ENCODE measurements at places on chromosomes 1 and 21.

DNA sequence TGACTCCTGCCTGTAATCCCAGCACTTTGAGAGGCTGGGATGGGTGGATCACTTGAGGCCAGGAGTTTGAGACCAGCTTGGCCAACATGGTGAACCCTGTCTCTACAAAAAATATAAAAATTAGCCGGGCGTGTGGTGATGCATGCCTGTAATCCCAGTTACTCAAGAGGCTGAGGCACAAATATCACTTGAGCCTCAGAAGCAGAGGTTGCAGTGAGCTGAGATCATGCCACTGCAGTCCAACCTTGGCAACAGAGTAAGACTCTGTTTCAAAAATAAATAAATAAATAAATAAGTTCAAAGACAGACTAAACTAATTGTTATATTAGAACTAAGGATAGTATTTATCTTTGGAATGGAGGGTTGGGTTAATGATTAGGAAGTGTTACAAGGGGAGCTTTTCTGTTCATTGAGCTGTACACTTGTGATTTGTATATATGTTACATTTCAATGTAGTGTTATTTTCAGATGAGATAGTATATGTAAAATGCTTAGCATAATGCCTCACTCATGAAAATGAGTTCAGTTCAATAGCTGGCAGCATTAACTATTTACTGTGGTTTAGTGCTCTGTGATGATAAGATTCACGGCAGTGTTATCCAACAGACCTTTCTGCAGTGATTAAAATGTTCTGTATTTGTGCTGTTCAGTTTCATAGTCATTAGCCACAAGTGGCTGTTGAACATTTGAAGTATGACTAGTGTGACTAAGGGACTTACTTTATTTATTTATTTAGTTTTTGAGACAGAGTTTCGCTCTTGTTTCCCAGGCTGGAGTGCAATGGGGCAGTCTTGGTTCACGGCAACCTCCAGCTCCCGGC is 47.7 kb downstream of the OSBPL9 start:
- no peak for DNase-seq

- DNase-seq: no peak
These were observed 11.0 kb downstream of the JAK1 start for GRCh38 chr1:64955097-64956009.

- DNase-seq: no peak
These were observed 49.1 kb upstream of the SERBP1 start for GRCh38 chr1:67479146-67479891.

- DNase-seq: no peak
These were observed 78.0 kb downstream of the HLCS start for GRCh38 chr21:36888466-36888865.

DNA sequence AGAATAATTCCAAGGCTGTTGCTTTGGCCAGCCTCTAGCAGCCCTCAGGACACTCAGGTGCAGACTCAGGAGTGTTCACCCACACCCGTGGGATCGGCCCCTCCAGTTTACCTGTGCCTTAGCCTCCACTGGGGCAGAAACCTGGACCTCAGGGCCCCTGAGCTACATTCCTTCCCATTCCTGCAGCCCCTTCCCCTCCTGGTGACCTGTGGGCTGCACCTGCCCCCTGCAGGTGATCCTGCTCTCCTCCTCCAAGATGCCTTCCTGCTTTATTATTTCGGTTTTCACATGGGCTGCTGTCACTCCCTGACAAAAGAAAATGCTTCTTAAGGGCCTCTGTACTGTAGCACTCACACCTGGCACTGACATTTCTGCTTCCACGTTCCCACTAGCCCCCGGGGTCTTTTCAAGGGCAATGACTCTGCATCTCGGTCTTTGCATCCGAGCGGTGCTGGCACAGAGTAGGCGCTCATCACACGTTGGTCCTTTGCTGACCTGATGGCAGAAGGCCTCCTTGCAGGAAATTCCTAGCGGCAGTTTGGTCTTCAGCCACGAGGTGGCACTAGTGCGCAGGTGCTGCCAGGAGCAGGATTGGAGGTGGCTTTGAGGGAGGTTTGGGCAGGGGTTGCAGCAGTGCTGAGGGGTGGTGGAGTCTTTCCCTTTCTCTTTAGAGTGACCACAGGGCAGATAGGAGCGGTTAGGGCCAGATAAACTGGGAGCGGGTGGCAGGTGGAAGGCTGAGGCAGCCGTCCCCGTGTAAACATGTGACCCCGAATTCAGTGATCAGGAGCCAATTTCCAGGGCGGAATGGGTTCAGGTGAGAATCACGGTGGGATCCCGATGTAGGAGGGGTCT is 25.3 kb upstream of the ETV3 start:
- DNase-seq: peak; percentile 22

Data from NCI-H2107 (cell line).